Esophagus squamous epithelium (tissue), 5 donors: ENCODE measurements at places on chromosomes 7 and 10.

- no peak for DNase-seq
Observed at GRCh38 chr10:46525824-46526681, 30.4 kb downstream of the GPRIN2 start.

DNA sequence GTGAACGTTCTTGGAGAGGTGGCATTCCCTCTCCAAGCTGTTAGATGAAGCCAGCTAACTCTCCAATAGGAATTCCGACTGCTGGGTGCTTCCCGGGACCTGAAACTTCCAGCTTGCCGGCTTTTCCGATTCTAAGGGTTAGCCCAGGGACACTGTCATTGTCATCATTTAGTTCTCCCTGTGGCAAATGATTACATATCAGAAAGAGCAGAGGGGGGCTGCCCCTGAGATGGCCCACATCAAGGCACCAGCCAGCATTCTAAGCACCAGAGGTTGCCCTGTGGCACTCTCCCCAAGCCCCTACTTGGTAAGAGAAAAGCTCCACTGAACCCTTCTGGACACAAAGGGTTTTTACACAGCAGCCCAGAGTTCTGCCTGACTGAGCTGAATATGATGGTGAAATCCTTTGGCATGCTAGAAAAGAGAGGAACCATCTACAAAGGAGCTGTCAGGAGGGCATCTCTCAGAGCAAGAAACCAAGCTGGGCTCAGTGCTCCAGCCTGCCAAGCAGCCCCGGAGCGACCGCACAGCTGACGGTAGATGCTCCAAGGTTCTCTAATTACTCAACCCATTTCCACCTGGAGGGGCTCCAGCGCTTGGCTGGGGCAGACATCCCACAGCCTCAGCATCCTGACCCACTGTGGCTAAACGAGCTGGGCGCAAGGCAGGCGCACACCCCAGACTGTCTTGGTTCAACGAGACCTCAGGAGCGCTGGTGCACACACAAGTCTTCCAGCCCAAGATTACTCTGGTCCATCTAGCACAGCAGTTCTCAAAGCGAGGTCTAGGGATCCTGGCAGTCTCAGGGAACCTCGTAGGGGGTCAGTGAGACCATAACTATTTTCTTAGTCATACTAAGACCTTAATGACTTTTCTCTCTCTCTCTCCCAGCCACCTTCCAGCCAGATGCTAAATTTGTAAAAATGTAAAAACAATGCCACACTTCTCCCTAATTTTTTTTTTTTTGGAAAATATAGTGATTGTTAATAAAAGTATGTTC, 160.5 kb downstream of the GFRA1 start:
- no peak for DNase-seq

DNA sequence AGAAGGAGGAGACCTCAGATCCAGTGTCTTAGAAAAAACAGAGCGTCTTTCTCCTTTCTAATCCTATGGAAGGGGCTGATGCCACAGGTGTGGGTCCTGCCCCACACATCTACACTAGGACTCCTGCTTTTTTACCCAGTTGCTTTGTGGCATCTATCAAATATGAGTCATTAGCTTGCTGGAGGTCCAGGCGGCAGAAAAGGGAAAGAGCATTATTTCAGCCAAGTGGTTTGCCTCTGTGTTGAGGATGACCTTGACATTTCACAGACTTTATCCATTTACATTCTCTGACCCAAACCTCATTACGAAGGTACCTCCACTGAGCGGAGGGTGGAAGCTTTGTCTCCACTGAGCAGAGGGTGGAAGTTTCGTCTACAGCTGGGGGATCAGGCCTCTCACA, 308.4 kb upstream of the KLF6 start:
- no peak for DNase-seq

DNA sequence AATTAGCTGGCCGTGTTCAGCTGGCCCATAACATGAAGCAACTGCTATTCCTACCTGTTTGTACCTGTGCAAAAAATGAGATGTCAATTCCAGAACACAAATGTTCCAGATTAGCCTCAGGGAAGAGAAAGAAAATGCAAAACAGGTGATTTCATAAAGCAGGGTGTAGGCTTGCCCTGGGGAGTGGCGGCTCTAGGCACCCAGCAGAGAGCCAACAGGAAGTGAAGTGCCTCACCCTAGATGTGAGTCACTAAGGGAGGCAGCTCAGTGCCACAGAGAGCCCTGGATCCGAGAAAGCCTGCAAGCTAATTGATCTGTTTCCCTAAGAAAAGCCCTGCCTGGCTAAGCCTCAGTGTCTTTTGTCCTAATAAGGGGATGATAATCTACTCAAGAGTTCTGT, 240.0 kb downstream of the ARHGAP21 start:
- no peak for DNase-seq

DNA sequence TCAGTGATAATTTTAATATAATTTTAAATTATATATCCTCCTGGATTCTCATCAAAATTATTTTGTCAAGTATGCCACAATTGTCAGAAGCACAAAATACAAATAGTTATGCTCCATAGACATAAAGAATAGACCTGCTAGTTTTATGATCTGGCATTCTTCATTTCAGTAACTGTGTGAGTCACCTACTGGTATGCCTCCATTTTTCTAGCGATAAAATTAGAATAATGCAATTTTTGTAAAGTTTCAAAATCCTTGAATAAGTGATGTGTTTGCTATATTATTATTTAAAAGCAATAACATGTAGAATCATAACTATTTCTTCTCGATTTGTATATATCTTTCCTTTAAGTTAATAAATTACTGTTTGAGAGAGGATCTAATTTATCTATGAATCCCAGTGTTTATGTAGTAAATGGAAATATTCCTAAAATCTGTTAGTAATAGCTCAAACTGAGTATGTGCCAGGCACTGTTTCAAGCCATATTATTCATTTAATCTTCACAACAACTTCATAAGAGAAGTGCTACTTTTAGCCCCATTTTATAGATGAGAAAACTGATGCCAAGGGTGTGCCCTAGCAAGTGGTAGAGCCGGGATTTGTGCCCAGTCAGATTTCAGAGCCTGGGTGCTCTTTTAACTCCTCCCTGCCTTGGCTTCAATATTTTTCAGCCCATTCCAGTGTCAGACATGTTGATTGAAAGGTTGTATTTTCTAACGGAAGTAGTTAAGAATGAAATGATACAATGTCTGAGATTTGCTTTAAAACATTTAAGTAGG, 38.4 kb downstream of the NET1 start:
- DNase-seq, result no peak

- no peak for DNase-seq
Observed at GRCh38 chr7:1015196-1016121, 28.9 kb upstream of the GPR146 start.
